Stimulated activated CD4-positive, alpha-beta T cell treated with anti-CD3 and anti-CD28 coated beads, Interleukin-12 subunit alpha, Interleukin-12 subunit beta, amount 100 ng/mL, for 48 hours (primary cell): ENCODE measurements at places on chromosomes 6 and 20.

GRCh38 chr6:4084444-4085331 lies 5.8 kb upstream of the FAM217A start:
- no peak for DNase-seq

- no peak for DNase-seq
These were observed 1394.5 kb downstream of the EPHA7 start for GRCh38 chr6:92024881-92025280.

GRCh38 chr6:112300896-112301295 lies 46.2 kb upstream of the RFPL4B start:
- DNase-seq, result no peak

DNA sequence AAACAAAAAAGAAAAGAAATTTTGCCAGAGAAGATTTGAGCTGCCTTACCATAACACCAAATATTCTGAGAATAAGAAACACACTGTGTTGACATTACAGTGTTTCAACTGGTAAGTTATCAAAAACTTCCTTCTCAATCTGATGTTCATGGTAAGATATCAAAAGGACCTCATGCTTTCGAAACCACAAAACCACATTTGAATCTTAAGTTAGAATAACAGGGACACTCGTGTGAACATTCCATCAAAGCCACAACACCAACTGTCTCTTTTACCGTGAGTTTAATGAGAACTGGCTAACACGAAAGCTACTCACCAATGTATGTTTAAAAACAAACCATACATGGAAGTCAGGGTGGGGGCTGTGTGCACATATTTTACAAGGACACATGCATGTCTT lies 73.0 kb upstream of the OPRM1 start:
- DNase-seq, result no peak

GRCh38 chr20:36861875-36862801 lies 13.8 kb upstream of the TLDC2 start:
- no peak for DNase-seq
